ENCODE measurements at places on chromosomes 2 and 18. TPM values are rescaled to one million over a fixed set of nuclear protein-coding genes. Genes with fewer than 3 reads are reported as not detected.
A peak's percentile ranks its signal among the peaks of the same experiment; 100 is the strongest.

DNA sequence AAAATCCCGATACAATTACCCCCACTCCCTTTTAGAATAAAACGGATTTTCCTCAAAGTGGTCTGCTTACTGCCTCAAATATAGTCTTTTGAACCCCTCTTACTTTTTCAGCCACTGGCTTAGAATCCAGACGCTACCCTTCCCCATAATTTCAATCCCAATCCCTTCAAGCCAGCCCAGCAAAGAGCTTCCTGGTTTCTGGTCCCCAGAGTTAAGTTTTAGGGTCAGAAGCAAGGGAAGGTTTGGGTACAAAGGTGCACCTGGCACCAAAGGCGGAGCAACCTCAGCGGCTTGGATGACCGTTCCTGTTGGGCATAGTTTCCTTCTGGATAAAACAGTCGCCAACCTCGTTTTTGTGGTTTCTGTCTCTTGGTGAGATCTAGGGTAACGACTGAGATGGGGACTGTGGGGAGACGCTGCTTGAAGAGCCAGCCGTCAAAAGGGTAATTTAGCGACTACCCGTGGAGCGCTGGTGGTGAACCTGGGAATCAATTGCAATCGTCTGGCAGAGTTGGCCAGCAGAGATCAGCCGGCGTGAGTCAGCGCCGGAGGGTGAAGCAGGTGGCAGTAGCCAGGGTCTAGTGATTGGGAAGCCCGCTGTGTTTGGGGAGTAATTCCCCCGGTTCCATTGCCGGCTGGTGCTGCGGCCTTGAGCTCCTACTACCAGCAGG is 1.6 kb downstream of the FEV start:
- DNase-seq, result no peak

DNA sequence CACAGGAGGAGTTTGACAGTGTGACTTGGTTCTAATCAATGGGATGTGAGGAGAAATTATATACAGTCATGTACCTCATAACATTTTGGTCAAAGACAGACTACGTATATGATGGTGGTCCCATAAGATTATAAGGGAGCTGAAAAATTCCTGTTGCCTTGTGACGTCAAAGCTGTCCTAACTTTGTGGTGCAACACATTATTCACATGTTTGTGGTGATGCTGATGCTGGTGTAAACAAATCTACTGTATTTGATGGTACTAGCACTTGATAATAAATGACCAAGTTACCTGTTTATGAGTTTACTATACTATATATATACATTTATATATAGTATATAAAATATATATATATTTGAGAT is 29.1 kb upstream of the TGIF1 start:
- no peak for DNase-seq

DNA sequence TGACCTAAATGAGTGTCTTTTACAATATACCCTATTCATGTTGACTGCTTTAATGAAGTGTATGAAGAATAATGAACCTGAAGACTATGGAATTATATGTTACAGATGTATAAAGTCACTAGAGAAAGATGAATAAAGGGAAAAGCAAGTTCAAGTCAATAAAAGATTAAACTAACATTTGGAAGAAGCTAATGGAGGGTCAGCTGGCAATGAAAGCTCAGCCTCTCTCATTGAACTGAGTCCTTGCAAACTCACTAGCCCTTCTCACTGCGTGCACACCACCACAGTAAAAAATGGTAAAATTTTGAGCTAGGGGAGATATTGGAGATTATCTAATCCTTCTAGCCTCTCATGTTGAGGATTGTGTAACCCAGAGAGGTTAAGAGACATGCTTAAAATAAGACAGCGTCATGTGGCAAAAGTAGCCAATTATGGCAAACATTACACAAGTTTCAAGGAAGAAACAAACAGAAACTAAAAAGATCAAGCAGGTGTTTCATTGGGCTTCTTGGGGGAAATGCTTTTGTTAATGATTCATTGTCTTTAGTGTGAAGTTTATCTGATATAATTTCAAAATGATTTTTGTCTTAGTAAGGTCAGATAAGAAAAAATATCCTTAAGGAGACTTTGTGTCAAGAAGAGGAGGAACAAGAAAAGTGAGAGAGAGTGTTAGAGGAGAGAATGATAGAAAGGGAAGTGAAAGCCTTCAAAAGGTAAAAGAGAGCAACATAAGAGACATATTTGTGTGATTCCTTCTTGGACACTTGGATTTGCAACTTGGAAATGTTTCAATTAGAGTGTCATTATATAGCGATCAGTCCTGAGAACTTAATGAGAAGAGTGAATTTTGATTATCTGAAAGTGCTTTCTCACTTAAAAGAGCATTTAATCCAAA is 893.7 kb upstream of the FAM98A start:
- no peak for DNase-seq

- no peak for DNase-seq
These were observed 42.3 kb upstream of the NCOA1 start for GRCh38 chr2:24448797-24449196.

- DNase-seq, result no peak
These were observed 6.2 kb upstream of the ANXA4 start for GRCh38 chr2:69735686-69736085.

GRCh38 chr2:144515696-144516410 is 4.1 kb downstream of the ZEB2 start:
- peak; percentile 90 for DNase-seq

DNA sequence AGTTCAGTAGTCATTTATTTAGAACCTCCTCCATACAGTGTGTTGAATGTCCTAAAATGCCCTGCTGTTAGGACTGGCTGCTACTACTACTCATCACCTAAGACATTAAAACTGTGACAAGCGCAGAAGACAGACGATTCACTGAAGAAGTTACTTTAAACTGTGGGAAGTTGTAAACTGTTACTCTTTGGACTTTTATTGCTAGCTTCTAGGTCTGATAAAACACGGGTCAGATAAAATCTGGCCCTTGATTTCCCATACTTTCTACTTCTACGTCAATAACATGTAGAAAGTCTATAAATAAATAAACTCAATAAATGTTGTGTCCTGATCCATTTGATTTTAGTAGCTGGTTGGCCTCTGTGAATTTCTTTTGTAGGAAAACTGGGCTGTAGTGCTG is 113.4 kb downstream of the ICA1L start:
- no peak for DNase-seq

GRCh38 chr2:133849341-133849740 is 281.1 kb upstream of the NCKAP5 start:
- no peak for DNase-seq

GRCh38 chr2:56754066-56754615 is 570.4 kb downstream of the CCDC85A start:
- DNase-seq, result no peak

DNA sequence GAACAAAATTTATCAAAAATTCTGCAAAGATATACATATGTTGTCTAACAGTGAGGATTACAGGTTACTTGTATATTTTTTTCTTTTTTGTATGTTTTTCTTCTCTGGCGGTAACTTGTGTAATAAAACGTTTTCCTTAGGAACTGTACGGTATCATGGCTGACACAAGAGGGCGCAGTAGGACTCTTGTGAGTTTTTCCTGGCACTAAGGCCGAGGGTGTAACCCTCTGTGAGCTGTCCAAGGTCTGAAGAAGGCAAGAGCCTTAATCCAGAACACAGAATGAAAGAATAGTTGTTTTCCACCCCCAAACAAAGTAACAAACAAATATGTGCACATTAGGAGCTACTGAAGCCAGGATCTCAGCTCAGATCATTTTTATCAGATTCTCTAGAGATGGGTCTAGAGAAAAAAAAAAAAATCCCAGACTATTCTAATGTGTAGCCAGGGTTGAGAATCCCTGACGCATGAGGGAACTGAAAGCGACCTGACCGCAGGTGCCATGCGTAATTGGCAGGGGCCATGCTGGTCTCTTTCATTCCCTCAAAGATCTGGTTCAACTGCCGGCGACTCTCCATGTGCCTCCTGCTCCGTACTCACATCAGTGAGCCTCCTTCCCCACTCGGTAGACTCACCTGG is 27.0 kb downstream of the TMEM200C start:
- DNase-seq, result no peak

GRCh38 chr2:25842155-25842554 is 36.1 kb downstream of the ASXL2 start:
- DNase-seq, result no peak

DNA sequence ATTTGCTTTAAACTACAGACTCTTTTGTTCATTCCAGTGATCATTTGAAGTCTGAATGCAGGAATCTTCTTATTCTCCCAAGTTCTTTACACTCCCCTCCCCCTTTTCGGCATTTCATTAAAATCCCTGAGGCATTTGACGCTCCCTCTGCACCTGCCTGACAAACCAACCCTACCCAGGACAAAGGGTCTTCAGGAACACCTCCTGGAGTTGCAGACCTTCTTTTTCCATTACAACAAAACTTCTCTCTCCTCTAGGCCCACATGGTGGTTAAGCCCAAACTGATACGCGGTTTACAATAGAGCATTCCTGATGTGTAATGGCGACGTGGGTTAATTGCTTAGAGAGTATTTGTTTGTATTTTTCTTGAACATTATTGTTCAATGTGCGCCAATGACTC is 367.4 kb downstream of the FBXO15 start:
- no peak for DNase-seq

DNA sequence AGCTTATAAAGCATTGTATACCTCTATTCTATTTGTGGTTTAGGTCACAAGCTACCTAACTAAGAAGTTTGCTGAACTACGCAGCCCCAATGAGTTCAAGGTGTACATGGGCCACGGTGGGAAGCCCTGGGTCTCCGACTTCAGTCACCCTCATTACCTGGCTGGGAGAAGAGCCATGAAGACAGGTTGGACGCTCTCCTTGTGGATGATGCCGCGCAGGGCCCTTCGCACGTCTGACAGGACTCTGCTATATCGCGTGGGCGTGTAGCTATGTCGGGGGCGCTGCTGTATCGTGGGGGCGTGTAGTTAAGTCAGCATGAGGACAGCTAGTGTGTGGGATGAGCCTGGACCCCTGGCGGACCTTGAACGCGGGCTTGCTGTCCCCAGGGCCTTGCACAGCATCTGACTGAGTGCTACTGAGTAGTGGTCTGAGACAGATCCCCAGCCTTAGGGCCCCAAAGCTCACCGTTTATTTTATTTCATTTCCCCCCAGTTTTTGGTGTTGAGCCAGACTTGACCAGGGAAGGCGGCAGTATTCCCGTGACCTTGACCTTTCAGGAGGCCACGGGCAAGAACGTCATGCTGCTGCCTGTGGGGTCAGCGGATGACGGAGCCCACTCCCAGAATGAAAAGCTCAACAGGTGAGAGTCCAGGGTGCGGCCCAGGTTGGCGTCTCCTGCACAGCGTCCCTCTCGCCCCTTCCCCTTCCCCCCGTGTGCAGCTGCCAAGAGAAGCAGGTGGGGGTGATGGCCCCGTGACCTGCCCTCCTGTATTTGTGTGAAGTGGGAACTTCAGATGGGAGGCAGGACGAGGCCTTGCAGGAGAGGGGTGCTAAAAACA is 15.6 kb upstream of the CNDP1 start:
- DNase-seq, result peak; percentile 52

GRCh38 chr2:240963065-240963867 is 35.2 kb upstream of the SNED1 start:
- peak; percentile 72 for DNase-seq

DNA sequence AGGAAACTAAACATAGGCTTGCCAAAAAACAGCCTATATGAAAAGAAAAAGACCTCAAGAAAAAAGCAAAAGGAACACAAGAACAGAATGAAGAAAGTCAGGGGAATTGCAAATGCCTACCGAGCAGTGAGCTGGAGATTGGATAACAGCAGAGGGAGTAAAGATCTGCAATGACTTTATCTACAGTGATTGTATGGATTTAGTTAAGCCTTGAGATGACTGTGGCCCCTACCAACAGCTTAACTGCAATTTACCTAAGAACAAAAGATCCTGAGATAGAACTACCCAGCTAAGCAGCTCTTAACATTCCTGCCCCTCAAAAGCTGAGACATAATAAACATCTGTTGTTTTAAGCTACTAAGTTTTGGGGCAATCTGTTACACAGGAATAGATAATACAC is 20.5 kb downstream of the LNPK start:
- no peak for DNase-seq

DNA sequence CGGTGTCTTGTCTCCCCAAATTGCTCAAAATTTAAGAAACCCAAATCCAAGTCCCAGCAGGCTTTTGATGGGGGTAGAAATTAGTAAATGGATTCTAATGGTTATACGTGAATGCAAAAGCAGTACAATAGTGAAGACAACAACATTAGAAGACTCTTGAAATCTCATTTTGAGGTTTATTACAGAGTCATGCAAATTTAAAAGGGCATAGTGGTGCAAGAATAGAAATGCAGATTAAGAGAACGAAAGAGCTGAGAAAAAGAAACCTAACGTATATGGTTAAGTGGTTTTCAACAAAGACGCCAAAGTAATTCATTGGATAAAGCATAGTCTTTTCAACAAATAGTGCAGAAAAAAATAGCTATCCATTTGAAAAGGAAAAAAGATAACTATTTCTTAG is 33.2 kb upstream of the CXXC1 start:
- no peak for DNase-seq

DNA sequence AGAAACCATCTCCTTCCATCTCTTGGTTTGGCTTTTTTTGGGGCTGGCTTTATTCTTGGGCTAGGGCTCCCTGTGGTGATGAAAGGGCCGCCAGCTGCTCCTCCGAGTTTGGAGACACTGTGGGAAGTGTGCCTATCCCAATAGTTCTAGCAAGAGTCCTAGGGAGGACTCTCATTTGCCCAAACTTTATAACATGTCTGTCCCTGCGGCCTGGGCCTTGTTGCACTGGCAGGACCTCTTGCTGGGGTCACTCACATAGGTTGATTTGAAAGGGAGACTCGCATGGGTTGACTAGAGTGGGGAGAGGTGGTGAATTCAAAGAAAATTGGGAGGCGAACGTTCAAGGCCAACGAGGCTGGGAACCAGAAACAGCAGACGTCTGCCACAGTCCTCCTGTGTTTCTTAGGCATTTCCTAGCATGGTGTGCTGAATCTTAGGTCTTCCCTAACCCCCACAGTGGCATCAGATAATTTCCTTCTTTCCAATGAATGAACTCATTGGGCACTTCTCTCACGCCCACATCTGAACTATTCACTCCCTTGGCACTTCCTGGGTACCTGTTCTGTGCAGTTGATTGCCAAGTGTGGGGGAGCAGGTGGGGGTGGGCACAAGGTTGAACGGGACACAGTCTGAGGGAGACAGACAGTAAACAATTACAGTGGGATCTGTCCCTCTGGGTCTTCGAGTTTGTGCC is 26.8 kb downstream of the NIFK start:
- DNase-seq, result no peak

DNA sequence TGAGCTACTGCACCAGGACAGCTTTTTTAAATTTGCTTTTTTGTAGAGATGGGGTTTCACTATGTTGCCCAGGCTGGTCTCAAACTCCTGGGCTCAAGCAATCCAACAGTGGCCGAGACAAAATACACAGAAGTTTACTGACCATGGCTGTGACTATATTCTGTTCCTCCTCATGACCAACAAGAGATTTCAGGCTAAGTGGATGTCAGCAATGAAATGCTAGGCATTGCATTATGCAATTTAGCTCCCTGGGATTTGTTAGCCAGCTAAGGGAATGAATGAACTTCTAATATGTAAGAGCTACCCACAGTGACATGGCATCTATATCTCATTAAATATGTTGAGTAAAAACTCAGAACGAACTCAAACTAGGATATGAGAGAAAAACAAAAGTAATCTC is 81.9 kb upstream of the MBOAT2 start:
- no peak for DNase-seq

- no peak for DNase-seq
These were observed 138.7 kb downstream of the LDLRAD4 start for GRCh38 chr18:13357289-13357688.

Gene G6PC2
- total RNA-seq, result not detected

Gene C2orf66
- total RNA-seq, result not detected

Gene HOXD13
- not detected for total RNA-seq

Gene LYG1
- total RNA-seq, result 2.8 TPM

Gene AMER3
- not detected for total RNA-seq

Gene LIPG
- total RNA-seq, result 1.8 TPM

Gene SERPINB5
- not detected for total RNA-seq

Gene DLGAP1
- total RNA-seq, result 6.0 TPM

Gene HEATR5B
- total RNA-seq, result 58.2 TPM

Gene VAMP5
- 89.1 TPM for total RNA-seq

Gene KCNJ13
- not detected for total RNA-seq
